Posterior vena cava (tissue), 2 donors: ENCODE measurements at places on chromosomes 1 and 21. TPM values are rescaled to one million over a fixed set of nuclear protein-coding genes. Genes with fewer than 3 reads are reported as not detected.

DNA sequence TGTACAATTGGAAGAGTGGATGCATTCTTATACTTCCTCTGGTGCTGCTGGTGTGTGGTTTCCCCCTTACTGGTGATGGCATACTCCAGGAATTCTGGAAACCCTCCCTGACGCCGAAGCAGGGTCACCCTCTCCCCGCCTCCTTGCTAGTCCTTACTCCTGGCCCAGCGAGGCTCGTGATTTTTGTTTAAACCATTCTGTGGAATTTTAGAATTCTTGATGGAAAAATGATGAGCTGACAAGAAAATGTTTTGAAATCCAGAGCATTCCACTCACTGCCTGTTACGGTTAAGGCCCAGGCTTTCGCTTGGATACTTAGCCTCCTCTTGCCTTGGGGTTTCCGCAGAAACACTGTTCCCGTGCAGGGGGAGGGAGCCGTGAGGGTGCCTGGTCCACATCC lies 41.1 kb downstream of the IL6R start:
- DNase-seq = no peak

DNA sequence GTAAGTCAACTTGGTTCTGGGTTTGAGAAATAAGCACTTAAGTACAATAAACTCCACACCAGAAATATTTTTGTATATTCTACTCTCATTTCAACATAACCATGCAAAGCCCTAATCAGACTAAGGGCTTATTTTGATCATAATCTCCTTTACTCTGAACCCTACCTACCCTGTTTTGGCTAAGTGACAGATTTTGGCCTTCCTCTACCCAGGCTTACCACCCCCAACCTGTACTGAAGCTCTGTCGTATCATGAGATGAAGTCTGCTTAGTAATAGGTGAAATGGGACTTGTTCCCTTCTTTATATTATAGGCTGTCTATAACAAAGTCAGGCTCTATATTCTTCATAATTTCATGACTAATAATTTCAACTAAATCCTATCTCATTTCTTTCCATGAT lies 135.5 kb downstream of the RERE start:
- no peak for DNase-seq

The SRGAP2B gene
- total RNA-seq = 40.0 TPM

The SLC16A4 gene
- 8.6 TPM for total RNA-seq

The CBS gene
- 8.7 TPM for total RNA-seq
